ENCODE measurements at places on chromosomes 6 and 20.

- DNase-seq = no peak
Observed at GRCh38 chr6:41093729-41094128, 21.0 kb downstream of the NFYA start.

- no peak for DNase-seq
Observed at GRCh38 chr6:35626401-35626800, 62.3 kb downstream of the FKBP5 start.

DNA sequence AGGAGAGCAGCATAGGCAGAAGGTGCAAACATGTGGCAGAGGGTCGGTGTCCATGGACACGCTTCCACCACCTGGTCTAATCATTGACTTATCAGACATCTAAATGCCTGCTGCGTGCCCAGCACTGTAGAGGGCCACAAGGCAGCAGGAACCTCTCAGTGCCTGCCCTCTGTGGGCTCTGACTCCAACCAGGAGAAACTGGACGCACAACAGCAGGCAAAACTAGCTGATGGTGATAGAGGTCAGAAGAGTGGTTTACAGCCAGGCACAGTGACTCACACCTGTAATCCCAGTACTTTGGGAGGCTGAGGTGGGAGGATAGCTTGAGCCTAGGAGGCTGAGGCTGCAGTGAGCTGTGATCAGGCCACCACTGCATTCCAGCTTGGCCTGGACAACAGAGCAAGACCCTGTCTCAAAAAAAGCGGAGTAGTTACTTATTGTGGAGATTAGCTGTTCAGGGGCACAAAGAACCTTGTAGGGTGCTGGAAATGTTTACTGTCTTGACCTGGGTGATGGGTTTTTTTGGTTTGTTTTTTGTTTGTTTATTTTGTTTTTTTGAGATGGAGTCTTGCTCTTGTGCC lies 46.5 kb downstream of the PPARD start:
- DNase-seq = no peak

DNA sequence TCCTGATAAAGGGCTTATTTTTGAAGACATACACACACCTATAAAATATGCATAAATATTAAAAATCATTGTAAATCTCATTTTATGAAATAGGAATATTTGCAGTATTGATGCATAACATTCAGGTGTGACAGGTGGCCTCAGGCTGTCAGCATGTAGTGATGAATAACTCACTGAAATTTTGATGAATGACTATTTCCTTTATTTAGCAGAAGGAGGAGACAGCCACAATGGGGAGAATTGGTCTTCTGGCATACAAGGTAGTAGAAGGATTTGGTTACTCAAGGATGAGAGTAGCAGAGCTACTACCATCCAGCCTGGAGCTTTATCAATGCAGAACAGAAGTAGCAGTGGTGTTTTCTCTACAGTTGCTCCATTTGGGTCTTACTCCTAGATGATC lies 47.2 kb downstream of the RGS17 start:
- no peak for DNase-seq

- no peak for DNase-seq
Observed at GRCh38 chr20:4141291-4142240, 126.2 kb upstream of the RNF24 start.

GRCh38 chr20:55014766-55015165 lies 539.4 kb downstream of the DOK5 start:
- no peak for DNase-seq

GRCh38 chr6:129597023-129597713 lies 112.8 kb downstream of the ARHGAP18 start:
- no peak for DNase-seq

- peak; percentile 76 for DNase-seq
Observed at GRCh38 chr20:36572701-36573102, 695 bp upstream of the TGIF2 start.

DNA sequence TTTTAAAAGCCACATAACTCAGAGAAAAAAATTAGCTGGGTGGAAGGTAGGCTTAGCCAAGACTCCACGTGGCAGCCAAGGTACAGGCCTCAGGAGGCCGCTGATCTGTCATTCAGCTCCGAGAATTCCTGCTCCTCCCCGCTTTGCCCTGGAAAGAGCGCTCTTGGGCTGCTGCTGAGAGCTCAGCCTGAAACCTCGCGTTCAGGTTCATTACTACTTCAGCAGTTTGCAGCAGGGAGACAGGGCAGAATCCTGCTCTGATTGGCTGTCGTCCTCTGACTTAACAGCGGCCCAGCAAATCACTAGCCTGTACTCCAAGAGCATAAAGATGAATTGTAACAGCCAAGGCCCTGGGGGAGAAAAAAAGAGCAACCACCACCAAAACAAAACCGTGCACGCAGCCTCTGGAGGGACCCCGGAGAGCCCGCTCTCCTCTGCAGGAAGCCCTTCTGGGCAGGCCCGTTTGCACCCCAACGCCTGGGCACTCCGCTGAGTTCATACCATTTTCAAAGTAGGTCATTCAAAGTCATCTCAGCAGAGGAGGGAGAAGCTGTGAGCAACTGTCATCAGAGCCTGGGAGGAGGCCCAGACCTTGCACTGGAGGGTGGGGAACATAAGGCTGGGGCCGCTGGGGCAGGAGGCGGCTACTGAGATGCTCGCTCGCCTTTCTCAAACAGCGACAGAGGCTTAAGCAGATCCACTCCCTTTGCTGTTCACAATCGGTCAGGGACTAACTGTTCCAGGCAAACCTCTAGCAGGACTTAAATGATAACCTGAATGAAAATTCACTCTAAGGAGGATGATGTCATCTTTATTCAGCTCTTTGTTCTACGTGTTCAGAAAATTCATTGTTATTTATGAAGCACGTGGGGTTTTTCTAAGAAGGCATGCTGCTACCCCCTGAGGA lies 42.3 kb upstream of the ATXN1 start:
- no peak for DNase-seq

GRCh38 chr20:53773792-53774401 lies 180.3 kb upstream of the ZNF217 start:
- no peak for DNase-seq

GRCh38 chr20:53929974-53930650 lies 140.3 kb downstream of the BCAS1 start:
- no peak for DNase-seq

GRCh38 chr6:151901009-151901411 lies 93.5 kb downstream of the ESR1 start:
- no peak for DNase-seq

DNA sequence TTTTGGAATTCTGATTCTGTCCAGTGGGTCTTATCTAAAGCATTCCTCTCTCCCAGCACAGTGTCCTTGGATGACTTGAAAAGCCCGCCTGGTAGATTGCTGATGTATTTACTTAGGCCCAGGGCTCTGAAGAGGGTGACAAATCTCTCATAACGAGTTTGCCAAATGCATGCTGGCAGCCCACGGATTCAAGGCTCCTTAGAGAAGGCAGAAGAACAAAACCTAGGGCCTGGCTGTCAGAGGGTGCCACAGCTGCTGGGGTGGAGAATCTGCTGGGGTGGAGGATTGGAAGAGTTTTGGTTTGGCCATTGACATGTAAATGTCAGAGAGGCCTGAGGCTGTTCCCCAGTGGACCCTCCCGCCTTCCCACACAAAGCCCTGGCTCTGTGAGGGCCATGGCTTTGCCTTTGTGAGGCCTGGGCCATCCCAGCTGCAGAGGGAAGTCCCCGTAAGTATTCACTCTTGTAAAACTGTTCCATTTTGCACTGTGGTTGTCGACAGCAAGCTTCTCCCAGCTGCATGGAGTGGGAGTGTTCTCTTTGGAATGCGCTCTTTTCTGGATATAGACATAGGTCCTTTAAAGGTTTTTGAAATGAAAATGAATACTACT lies 50.3 kb downstream of the ANKRD6 start:
- DNase-seq = no peak

- DNase-seq = no peak
Observed at GRCh38 chr20:47319517-47320252, 36.8 kb downstream of the ZMYND8 start.

- DNase-seq = no peak
Observed at GRCh38 chr6:132919045-132919860, 104.9 kb downstream of the RPS12 start.

- DNase-seq = no peak
Observed at GRCh38 chr6:166145751-166146150, 21.9 kb downstream of the TBXT start.

DNA sequence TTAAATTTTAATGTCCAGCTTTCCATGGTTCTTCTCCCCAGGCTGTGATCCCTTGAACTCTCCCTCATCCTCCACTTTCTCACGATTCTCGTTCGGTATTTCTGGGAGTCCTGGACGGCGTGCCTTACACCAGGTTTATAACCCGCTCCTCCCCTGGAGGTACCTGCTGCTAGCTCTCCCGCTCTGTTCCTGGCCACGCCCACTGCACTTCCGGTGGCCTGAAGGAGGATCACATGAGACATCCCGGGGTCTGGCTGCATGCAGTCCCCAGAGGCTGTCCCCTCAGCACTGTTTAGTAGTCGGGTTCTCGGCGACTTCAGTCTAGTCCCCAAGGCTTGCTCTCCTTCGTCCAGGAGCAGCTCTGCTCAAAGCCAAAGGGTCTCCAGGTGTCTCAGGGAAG lies 28.4 kb upstream of the GCLC start:
- no peak for DNase-seq

DNA sequence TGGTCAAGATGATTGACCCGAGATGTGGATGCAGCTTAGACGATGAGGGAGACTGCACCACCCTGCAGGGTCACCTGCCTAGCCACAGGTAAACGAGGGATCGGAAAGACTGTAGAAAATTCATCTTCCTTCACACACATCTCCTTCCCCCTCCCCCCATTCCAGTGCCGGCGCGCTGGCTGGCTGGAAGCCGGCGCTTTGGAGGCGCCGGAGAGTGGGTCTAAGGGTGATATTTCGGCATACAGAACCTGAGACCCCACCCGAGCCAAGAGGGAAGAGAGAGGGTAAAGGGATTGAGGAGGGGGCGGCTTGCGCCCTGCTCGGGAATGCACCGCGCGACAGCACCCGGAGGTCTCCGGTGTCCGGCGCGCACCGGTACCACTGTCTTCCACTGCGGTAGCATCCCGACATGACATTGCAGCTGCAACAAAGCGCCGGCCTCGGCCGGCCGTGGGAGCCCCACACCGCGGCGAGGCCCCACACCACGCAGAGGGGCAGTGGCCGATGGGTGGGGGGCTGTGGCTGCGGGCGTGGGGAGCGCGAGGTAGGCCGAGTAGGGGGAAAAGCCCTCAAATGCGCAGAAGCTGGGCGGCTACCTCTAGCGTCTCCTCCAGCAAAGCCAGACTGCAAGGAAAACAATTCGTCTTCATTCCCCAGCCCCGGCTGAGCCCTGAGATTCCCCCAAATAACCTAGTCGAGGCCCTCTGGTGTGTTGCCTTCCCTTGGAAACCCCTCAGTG lies 984 bp downstream of the TNFRSF21 start:
- peak; percentile 8 for DNase-seq
